ENCODE measurements at places on chromosomes 7 and 10.

GRCh38 chr10:3613318-3613717 is 171.7 kb downstream of the KLF6 start:
- no peak for DNase-seq

GRCh38 chr7:964401-965231 is 10.1 kb upstream of the ADAP1 start:
- DNase-seq = no peak

GRCh38 chr10:92207061-92207460 is 83.8 kb downstream of the CPEB3 start:
- no peak for DNase-seq

- no peak for DNase-seq
Observed at GRCh38 chr7:101466871-101467270, 104.2 kb downstream of the COL26A1 start.

- DNase-seq = no peak
Observed at GRCh38 chr10:98254234-98254974, 13.6 kb downstream of the LOXL4 start.

GRCh38 chr7:128021366-128021765 is 9.9 kb downstream of the LRRC4 start:
- no peak for DNase-seq

GRCh38 chr7:64562256-64562625 is 630 bp downstream of the ZNF680 start:
- DNase-seq = no peak

GRCh38 chr7:200704-201103 is 8.3 kb downstream of the FAM20C start:
- DNase-seq = no peak

GRCh38 chr10:128400564-128400963 is 274.3 kb upstream of the MKI67 start:
- no peak for DNase-seq

DNA sequence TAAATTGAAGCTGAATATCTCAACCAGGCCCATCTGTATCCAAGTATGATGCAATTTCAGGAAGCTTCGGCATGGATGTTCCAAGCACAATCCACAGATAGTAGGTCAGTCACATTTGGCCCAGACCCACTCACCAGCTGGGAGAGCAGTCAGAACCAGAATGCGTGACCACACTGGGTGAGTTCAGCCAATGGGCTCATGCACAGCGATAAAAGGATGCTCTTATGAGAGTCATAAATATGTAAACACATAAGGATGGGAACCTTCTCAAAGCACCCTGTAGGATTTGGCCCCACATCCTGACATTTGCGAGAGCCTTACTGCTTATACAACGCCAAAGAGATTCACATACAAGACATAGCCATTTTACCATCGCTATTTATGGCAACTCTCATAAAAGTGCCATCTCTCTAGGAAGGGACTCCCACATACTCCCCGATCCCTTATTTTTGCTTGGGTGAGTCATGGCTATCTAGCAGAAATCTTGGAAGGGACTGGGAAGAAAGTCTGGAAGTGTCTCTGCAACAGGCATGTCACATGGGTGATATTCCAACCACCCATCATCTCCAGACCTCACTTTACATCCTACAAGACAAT is 3.0 kb downstream of the AFAP1L2 start:
- no peak for DNase-seq

- no peak for DNase-seq
Observed at GRCh38 chr7:18109762-18110161, 82.1 kb upstream of the PRPS1L1 start.

GRCh38 chr7:50710441-50711154 is 72.1 kb downstream of the GRB10 start:
- no peak for DNase-seq

GRCh38 chr10:112689327-112690072 is 242.5 kb downstream of the VTI1A start:
- no peak for DNase-seq

DNA sequence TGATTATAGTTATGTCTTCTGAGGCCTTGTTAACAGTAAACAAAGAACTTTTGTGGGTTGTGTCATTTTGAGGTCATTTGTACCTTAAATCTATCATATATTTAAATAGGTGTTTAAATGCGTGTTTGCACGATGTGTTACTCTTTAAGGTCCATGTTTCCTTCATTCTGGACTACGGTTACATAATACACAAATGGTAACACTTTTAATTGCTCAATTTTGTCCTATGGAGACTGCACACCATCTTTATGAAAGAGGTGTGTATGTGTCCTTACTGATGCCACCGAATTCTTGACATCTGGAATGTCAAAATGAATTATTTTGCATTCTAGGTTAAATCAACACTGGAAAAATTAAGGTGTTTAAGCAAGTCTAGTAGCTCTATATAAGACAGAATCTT is 1.7 kb downstream of the PALS2 start:
- DNase-seq = no peak

DNA sequence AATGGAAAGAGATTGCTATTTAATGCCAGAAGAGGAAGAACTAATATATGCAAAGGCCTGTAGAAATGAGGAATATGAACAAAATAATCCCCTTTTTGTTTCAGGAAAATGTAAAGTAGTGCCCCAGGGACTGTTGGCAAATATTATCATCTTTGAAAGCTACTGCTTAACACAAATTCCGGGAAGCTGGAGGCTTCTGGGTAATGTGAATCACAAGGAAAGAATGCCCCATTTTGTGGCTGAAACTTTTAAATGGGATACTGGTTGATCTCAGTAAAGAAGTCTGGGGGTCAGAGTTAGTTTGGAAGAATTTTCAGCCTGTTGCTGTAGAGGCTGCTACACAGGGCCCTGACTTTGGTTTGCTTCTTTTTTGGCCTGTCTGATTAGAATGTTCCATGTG is 141.0 kb downstream of the PTEN start:
- DNase-seq = no peak

DNA sequence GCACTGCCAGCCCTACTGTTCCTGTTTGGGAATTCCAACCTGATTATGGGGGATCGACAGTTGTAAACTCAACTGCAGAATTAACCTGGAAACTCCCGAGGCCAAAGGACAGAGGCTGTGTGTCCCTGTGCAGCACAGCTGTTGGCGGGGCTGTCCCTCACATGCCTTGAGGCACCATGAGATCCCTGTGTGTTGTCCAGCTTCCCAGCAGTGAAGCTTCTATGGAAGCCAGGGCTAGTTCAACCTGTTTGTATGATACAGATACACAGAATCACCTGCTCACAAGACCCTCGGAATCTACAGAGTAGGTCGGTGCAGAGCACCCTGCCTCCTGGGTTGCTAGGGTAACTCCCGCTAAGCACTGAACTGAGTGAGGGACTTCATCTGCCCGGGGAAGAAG is 61.0 kb upstream of the EFCAB10 start:
- no peak for DNase-seq

GRCh38 chr10:34343764-34344163 is 471.3 kb downstream of the PARD3 start:
- DNase-seq = no peak

- no peak for DNase-seq
Observed at GRCh38 chr7:156503196-156503595, 137.4 kb upstream of the RNF32 start.

DNA sequence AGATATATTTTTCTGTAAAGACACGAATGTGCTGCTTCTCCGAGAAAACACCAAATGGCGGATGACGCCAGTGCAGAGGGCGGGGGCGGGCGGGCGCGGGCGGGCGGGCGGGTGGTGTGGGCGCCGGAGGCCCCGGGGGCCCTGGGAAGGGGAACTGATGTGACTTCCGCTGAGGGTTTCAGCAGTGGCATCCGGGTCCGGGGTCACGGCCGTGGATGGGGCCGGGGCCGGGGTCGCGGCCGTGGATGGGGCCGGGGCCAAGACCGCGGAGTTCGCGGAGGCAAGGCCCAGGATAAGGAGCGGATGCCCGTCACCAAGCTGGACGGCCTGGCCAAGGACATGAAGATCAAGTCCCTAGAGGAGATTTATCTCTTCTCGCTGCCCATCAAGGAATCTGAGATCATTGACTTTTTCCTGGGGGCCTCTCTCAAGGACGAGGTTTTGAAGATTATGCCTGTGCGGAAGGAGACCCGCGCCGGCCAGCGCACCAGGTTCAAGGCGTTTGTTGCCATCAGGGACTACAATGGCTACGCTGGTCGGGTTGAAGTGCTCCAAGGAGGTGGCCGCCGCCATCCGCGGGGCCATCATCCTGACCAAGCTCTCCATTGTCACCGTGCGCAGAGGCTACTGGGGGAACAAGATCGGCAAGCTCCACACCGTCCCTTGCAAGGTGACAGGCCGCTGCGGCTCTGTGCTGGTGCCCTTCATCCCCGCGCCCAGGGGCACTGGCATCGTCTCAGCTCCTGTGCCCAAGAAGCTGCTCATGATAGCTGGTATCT is 20.3 kb upstream of the IGF2BP3 start:
- DNase-seq = no peak

DNA sequence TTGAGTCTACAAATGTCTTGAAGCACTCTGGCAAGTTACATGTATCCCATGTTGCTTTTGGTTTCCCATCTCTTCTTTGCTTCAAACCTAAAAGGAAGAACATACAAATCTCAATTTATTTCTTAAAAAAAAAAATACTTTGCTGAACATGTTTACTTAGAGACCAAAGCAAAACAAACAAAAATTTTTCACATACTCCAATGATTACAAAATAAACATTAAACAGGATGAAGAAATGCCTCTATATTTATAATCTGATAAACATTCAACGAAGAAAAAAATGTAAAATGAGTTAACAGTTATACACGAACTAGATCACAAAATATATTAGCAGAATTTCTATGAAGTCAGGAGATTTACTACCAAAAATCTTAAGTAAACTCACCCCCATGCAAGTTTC is 31.3 kb downstream of the FAM204A start:
- no peak for DNase-seq

Measured in left renal cortex interstitium (tissue), 4 donors.